IgD-negative memory B cell (primary cell): ENCODE measurements at places on chromosomes 1 and 21. TPM values are rescaled to one million over a fixed set of nuclear protein-coding genes. Genes with fewer than 3 reads are reported as not detected.

The RBP7 gene
- 1.3 TPM for polyA plus RNA-seq

The NUP210L gene
- not detected for polyA plus RNA-seq

The CR1 gene
- polyA plus RNA-seq, result 37.3 TPM

The TMPRSS15 gene
- not detected for polyA plus RNA-seq

The TOR1AIP2 gene
- polyA plus RNA-seq, result 10.8 TPM

The C1orf52 gene
- polyA plus RNA-seq, result 22.3 TPM

The CORT gene
- polyA plus RNA-seq, result not detected

The CCDC185 gene
- polyA plus RNA-seq, result not detected

The FTCD gene
- not detected for polyA plus RNA-seq

The E2F2 gene
- 2.2 TPM for polyA plus RNA-seq

The KRTAP10-11 gene
- polyA plus RNA-seq, result not detected

The FAM3B gene
- not detected for polyA plus RNA-seq

The TIE1 gene
- not detected for polyA plus RNA-seq

The PLCH2 gene
- polyA plus RNA-seq, result 0.66 TPM

The LRRC3 gene
- polyA plus RNA-seq, result 0.14 TPM

The OR2T11 gene
- polyA plus RNA-seq, result not detected

The RBM11 gene
- 2.9 TPM for polyA plus RNA-seq

The OVAAL gene
- not detected for polyA plus RNA-seq

The IRF6 gene
- polyA plus RNA-seq, result 0.93 TPM

The GJC2 gene
- not detected for polyA plus RNA-seq

The EXTL1 gene
- polyA plus RNA-seq, result not detected

The NPHP4 gene
- 0.71 TPM for polyA plus RNA-seq

The CFAP141 gene
- polyA plus RNA-seq, result not detected

The PIP5K1A gene
- 20.3 TPM for polyA plus RNA-seq

The BMP8A gene
- polyA plus RNA-seq, result 0.21 TPM

The SUSD4 gene
- 0.29 TPM for polyA plus RNA-seq

The DNASE2B gene
- polyA plus RNA-seq, result not detected

The SRGAP2C gene
- polyA plus RNA-seq, result 2.7 TPM

The SOAT1 gene
- 32.9 TPM for polyA plus RNA-seq

The GREM2 gene
- polyA plus RNA-seq, result not detected

The SLC6A17 gene
- not detected for polyA plus RNA-seq

The OR2L2 gene
- not detected for polyA plus RNA-seq

The ROR1 gene
- polyA plus RNA-seq, result 0.09 TPM

The CELA2B gene
- not detected for polyA plus RNA-seq

The IFNLR1 gene
- polyA plus RNA-seq, result 11.5 TPM

The TMIGD3 gene
- polyA plus RNA-seq, result not detected

The ZNF683 gene
- polyA plus RNA-seq, result 8.8 TPM

The INTS7 gene
- polyA plus RNA-seq, result 14.1 TPM

The C1orf94 gene
- polyA plus RNA-seq, result not detected

The GPR161 gene
- not detected for polyA plus RNA-seq

The CAPZA1 gene
- 192 TPM for polyA plus RNA-seq

The HSD11B1 gene
- not detected for polyA plus RNA-seq

The TRIM17 gene
- polyA plus RNA-seq, result not detected

The PAQR6 gene
- polyA plus RNA-seq, result 0.44 TPM

The SEMA6C gene
- polyA plus RNA-seq, result not detected

The UBR4 gene
- 14.1 TPM for polyA plus RNA-seq

The FABP3 gene
- polyA plus RNA-seq, result not detected

The A3GALT2 gene
- polyA plus RNA-seq, result not detected

The LCE6A gene
- not detected for polyA plus RNA-seq

The PRMT6 gene
- polyA plus RNA-seq, result 12.9 TPM

The KCNJ15 gene
- not detected for polyA plus RNA-seq

The ZSCAN20 gene
- polyA plus RNA-seq, result 0.45 TPM

The ZBTB21 gene
- 8.0 TPM for polyA plus RNA-seq

The ERVH48-1 gene
- polyA plus RNA-seq, result not detected

The CD247 gene
- 63.3 TPM for polyA plus RNA-seq

The SAMD11 gene
- not detected for polyA plus RNA-seq

The OR2L3 gene
- polyA plus RNA-seq, result not detected
